ENCODE measurements at places on chromosomes 5 and 9. TPM values are rescaled to one million over a fixed set of nuclear protein-coding genes. Genes with fewer than 3 reads are reported as not detected.

Gene SH3TC2
- 3.7 TPM for total RNA-seq

Gene IGIP
- 8.5 TPM for total RNA-seq

GRCh38 chr9:98538203-98538602, 170.5 kb downstream of the GABBR2 start:
- no peak for DNase-seq

GRCh38 chr9:87525546-87526303, 28.1 kb downstream of the DAPK1 start:
- DNase-seq = no peak

GRCh38 chr9:108800632-108801099, 55.1 kb downstream of the ACTL7B start:
- DNase-seq = no peak

GRCh38 chr5:9335754-9336495, 209.9 kb downstream of the SEMA5A start:
- no peak for DNase-seq

DNA sequence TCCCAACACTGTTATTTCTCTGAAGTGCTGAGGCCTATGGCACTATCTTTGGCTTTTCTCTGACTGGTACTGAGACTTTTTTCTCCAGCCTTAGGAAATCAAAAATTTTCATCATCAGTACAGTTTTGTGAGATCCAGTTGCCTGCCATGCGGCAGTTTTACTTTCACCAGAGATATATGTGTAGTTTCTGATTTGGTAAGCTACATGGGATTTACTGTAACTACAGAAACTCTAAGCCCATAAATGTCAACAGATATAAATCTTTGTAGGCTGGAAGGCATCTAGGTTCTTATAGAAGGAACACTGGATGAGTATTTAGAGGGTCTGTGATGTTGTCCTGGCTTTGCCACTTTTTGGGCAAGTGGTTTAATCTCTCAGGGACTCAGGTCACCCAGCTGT, 69.0 kb downstream of the DOCK2 start:
- no peak for DNase-seq

DNA sequence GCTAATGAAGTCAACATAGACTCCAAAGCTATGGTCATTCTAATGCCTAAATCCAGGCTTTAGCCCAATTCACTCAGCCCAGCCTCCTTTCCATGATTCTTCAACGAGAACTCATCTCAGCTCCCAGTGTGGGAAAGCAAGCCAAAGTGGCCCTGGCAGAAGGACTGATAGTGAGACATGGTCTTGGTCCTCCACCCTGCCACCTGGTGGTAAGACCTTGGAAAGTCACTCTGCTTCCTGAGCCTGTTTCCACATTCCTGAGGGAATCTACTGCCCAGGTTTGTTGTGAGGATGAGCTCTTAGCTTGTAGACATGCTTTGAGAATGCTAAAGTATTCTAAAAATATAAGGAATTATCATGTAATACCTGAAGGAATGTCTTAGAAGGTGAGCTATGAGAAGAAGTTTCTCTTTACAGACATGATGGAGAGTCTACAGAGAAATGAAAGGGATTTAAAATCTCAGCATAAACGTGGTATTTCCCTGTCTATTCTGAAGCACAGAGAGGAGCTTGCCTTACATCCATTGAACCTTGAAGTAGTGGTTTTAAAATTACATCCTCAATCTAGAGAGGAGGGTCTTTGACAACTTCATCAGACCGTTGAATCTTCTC, 173.5 kb downstream of the TRIM32 start:
- peak; percentile 53 for DNase-seq

GRCh38 chr9:98365227-98365669, 109.8 kb upstream of the TBC1D2 start:
- DNase-seq = no peak

GRCh38 chr5:157750320-157750719, 6.8 kb downstream of the LSM11 start:
- DNase-seq = no peak

DNA sequence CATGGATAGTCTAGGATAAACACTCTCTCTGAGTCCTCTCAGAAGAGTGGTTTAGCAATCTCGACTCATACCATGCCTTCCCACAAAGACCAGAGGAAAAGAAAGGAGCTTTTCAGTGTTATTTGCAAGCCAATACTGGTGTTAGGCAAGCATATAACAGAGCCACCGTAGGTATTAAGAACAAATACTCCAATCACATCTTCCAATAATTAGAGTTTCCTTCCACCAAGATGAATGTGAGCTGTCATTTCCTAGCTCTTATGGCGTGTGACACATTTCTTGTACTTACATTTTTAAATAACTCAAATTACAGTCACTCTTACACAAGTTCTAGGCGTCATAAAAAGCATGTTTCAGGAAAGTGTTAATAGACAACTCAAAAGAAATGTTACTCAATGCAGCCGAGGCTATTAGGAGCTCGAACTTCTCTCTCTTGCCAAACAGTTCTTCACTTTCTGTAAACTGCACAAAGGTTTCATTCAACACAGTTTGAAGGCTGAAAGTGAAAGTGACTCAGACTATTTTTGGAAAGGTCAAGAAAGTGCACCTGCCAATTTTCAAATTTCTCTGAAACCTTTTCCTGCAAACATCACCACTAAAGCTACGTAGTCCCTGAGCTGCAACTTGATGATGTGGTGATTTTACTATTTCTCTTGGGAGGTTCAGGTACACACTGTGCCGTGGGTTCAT, 153.8 kb downstream of the AUH start:
- no peak for DNase-seq

- DNase-seq = peak; percentile 59
Measured at GRCh38 chr5:2191972-2192371, 309.2 kb upstream of the IRX4 start.

GRCh38 chr9:134069480-134070399, 1.9 kb upstream of the BRD3 start:
- peak; percentile 83 for DNase-seq

All from lower leg skin (tissue), 4 donors.